ENCODE measurements at places on chromosomes 12 and 14.

GRCh38 chr14:51157012-51157411, 62.1 kb upstream of the TRIM9 start:
- no peak for DNase-seq

GRCh38 chr14:51424561-51425251, 184.7 kb downstream of the TMX1 start:
- no peak for DNase-seq

DNA sequence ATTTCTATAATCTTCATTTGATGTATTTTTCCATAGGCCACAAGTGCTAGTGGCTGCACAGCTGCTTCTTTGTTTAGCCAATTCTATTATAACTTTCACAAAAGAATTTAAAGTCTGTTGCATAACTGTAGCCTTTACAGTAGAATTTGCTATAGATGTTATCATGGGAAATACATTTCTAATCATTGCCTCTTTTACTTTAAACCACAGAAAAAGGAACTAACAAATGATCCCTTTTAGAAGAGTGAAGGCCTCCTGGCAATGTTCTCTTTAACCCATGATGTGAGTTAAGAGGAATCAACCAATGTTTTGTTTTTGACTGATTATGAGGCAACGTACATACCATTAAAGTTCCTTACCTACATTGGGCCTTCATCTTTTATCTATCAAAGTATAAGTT, 68.8 kb downstream of the RPL10L start:
- no peak for DNase-seq

- DNase-seq = no peak
These were observed 503 bp downstream of the HOXC12 start for GRCh38 chr12:53955036-53955775.

- DNase-seq = no peak
These were observed 76.0 kb downstream of the GALNT8 start for GRCh38 chr12:4796216-4796615.

- DNase-seq = peak; percentile 72
These were observed at the start of gene P2RX7 for GRCh38 chr12:121132601-121133481. Gene P2RX7, plus strand, starts transcription at chr12:121132876. Its CDS starts 95 bp downstream, at chr12:121132971.

DNA sequence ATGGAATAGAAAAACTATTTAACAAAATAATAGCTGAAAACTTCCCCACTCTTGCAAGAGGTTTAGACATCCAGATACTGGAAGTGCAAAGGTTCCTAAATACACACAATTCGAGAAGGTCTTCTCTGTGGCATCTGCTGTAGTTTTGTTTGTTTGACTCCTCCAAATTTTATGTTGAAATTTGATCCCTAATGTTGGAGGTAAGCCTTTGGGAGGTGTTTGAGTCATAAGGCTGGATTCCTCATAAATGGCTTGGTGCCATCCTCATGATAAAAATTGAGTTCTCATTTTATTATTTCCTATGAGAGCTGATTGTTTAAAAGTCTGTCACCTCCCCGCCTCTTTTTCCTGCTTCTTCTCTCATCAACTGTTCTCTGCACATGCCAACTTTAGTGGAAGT, 182.7 kb downstream of the MYRFL start:
- no peak for DNase-seq

GRCh38 chr14:77309131-77309530, 11.6 kb downstream of the POMT2 start:
- no peak for DNase-seq

DNA sequence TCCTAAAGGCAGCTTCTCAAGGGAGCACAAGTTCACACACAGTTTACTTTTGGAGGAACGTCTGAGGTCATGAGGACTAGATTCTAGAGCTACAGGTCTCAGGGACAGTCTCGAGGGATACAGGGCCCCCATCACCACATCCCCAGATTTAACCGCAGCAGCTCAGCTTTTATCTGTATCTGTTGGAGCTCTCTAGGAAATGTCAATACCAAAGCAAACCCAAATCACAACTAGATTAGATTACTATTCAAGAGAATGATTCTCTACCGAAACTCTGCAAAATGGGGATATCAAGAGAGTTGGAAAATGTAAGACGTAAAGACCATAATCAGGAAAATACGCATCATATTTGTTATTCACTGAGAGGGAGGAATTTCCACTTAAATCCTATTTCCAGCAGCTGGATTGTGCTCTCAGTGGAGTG, 4.0 kb upstream of the MYRFL start:
- no peak for DNase-seq

GRCh38 chr12:24752763-24753462, 196.0 kb downstream of the BCAT1 start:
- DNase-seq = no peak

- DNase-seq = no peak
These were observed 923.4 kb downstream of the NRXN3 start for GRCh38 chr14:79093531-79093930.

DNA sequence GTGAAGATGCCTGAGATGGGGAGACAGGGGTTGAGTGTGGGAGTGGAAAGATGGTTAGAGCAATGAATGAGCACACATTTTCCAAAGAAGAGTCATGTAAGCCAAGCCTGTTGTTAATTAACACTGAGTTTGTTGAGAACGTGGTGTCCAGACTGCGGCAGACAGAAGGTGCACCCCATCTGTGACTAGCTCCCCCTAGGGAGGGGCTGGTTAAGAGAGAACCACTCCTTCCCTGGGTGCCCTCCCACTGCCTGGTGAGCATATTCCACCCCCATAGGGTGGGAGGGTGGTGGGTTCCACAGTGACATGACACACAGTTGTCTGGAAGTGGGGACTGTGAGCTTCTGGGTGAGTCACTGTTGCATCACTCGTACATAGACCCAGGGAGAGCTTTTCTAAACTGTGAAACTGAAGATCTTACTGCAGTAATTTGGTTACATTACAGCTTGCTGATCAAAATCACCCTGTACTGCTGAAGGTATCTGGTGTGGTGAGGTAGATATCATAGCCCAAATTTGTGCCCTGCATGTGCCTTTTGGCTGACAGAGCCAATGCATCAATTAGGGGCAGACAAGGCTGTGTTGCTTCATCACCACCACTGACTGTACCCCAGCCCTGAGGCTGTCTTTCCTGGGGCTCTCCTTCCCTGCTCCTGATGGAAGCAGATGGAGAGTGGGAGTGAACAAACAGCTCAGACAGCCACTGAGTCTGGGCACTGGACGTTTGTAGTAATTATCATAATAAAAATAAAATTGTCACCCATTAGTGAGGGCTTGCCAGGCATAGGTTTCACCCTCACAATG, 150.9 kb downstream of the EMP1 start:
- no peak for DNase-seq
